ENCODE measurements at places on chromosomes 1 and 21. TPM values are rescaled to one million over a fixed set of nuclear protein-coding genes. Genes with fewer than 3 reads are reported as not detected.

- H3K36me3 ChIP-seq = peaks cover 9% of the 10 kb centered on the region
- peaks cover 2% of the 10 kb centered on the region for H3K27me3 ChIP-seq
- H3K27ac ChIP-seq = peak overlapping the region; percentile 12
These were observed 157.4 kb downstream of the TNFSF18 start for GRCh38 chr1:172893146-172893841.

DNA sequence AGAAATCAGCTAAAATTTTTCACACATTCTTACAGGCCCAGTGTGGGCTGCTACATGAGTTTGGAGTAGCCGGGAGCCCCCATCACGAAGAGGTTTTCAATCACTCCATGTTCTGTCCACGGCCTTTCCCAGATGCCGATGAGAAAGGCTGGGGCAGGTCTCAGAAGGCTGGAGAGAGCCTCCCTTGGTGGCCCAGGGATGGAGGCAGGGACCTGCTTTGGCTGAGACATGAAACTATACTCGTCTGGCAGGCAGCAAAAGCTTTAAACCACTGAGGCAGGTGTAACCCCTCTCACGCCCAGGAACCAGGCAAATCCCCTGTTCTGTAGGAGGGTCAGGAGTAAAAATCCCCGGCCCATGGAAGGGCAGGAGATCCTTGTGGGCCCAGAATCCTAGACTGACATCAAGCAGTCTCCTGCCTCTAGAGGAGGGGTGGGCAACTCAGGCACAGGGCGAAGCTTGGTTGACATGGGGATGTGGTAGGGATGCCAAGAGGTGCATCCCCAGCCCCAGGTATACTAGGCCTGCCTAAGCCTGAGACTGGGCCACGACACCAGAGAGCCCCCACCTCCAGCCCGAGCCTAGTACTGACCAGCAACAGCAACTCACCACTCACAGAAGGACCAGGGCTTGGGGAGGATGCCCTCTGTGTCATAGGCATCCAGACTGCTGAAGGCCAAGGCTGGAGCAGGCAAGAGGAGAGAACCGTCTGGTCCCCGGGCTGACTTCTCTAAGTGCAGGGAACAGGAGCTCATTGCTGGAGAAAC, 9.1 kb downstream of the MMEL1 start:
- DNase-seq = no peak
- H3K4me1 ChIP-seq = no peaks in the 10 kb centered on the region
- no peaks in the 10 kb centered on the region for H3K36me3 ChIP-seq
- H3K27me3 ChIP-seq = peaks cover 25% of the 10 kb centered on the region
- H3K4me3 ChIP-seq = no peak overlapping the region

The MYOC gene
- total RNA-seq = not detected

- H3K4me3 ChIP-seq = no peak overlapping the region
- no peaks in the 10 kb centered on the region for H3K27me3 ChIP-seq
- peaks cover 10% of the 10 kb centered on the region for H3K4me1 ChIP-seq
- peaks cover 30% of the 10 kb centered on the region for H3K36me3 ChIP-seq
These were observed 45.0 kb downstream of the DUSP10 start for GRCh38 chr1:221696718-221697461.

GRCh38 chr1:46802081-46802480, 3.2 kb downstream of the CYP4B1 start:
- no peak overlapping the region for H3K4me3 ChIP-seq
- no peak overlapping the region for H3K27ac ChIP-seq
- no peaks in the 10 kb centered on the region for H3K36me3 ChIP-seq
- no peaks in the 10 kb centered on the region for H3K4me1 ChIP-seq

DNA sequence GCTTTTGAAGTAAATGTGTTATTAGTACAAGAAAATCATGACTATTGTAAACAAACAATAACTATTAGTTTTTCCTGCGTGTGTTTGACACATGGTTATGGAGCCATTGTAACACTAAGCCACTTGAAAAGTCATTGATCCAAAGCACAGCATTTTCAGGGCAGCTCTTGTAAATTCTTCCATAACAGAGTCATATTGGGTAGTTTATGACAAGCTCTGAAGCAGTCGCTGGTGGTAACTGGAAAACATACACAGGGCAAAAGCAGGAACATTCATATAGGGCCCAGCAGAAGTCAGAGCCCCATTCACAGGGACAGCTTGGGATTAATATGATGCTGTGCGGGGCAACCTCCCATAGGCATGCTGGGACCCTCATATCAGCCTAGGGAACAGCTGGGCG, 483.2 kb upstream of the PTBP2 start:
- no peaks in the 10 kb centered on the region for H3K4me1 ChIP-seq
- no peak for DNase-seq
- no peaks in the 10 kb centered on the region for H3K36me3 ChIP-seq
- no peaks in the 10 kb centered on the region for H3K27me3 ChIP-seq

DNA sequence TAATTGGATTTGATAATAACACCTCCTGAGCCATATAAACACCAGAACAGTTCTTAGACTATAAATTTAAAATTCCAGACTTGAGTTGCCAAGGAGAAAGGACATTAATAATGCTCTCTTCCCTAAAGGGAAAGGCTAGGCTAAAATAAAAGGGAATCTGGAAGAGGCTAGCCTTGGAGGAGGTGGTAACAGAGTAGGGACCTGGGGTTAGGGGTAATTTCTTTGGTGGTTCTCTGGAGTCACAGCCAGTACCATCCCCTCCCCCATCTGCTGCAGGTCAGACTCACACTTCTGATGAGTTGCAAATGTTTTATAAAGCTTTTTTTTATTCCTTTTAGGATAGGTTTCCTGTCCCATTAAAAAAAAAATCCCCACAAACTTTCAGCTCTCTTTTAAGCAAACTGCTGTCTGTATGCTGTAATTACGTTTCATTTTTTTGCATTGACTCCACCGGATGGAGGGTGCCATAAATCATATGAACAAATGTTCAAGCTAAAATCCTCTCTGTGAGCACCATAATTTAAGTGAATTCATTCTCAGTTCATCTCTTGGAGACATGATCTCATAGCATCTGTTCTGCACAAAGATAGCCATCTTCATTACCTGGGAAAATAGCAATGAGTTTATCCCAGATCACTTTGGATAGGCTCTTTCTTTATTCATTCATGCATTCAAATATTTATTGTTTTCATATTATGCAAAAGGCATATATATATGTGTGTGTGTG, 379.6 kb downstream of the TTLL7 start:
- no peaks in the 10 kb centered on the region for H3K4me1 ChIP-seq
- H3K36me3 ChIP-seq = no peaks in the 10 kb centered on the region
- H3K4me3 ChIP-seq = no peak overlapping the region
- H3K27me3 ChIP-seq = no peaks in the 10 kb centered on the region
- DNase-seq = no peak
